ENCODE measurements at places on chromosomes 1 and 21.

DNA sequence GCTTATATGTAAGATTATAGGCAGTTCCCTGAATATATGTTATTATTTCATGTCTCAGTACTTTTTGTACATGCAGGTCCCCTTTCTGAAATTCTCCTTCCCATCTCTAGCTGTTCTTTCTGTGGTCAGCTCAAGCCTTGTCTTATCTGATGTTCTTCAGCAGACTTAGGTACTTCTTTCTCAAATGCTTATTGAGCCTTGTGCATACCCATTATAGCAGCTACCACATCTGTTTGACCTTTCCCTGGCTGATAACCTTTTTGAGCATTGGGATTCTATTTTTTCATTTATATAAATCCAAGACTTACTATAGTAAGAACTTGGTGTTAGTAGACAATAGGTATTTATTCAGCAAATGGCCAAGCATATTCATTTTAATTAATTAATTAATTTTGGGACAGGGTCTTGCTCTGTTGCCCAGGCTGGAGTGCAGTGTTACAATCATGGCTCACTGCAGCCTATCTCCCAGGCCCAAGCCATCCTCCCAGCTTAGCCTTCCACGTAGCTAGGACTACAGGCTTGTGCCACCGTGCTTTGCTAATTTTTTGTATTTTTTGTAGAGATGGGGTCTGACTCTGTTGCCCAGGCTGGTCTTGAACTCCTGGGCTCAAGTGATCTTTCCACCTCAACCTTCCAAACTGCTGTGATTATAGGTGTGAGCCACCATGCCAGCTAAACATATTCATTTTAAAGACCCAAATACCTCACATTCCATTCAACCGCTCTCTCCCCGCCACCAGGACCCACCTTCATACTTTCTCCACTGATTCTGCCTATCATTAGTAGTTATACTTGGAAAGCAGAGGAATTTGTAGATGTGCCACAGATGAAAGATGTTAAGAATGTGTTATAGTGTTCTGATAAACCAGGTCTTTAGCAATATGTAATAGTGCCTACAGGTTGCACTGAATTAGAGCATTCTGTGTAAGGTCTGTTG is 16.7 kb downstream of the TIPRL start:
- no peak for DNase-seq

DNA sequence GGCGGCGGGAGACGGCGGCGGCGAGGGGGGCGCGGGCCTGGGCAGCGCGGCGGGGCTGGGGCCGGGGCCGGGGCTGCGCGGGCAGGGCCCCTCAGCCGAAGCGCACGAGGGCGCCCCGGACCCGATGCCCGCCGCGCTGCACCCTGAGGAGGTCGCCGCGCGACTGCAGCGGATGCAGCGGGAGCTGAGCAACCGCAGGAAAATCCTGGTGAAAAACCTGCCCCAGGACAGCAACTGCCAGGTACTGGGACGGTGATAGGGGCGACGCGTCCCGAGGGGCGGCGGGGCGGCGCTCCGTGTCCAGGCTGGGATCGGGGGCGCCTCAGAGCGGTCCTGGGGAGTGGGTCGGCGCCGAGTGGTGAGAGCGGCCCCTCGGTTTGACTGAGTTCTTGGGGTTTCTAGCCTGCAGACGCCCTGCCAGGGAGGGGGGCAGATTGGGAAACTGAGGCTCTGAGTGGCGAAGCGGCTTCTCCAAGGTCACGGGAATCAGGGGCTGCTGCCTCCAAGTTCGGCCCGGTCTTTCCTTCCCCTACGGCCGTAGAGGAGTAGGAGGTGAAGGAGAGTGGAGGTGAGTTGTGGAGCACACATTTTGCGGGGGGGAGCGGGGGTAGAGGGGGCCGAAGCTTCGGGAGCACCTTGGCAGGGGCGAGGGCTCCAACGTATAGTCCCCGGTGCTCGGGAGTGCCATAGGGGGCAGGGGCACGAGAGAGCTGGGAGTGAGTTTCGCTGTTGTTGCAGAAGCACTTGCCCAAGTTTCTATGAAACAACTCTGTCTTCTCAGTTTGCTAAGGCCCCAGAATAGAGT is 508 bp downstream of the RAVER2 start:
- DNase-seq: peak; percentile 3

GRCh38 chr1:167565922-167566321 is 12.4 kb upstream of the CREG1 start:
- no peak for DNase-seq

- no peak for DNase-seq
Observed at GRCh38 chr1:156095906-156096508, 13.7 kb upstream of the MEX3A start.

GRCh38 chr1:62513013-62513412 is 76.2 kb downstream of the USP1 start:
- DNase-seq: no peak

DNA sequence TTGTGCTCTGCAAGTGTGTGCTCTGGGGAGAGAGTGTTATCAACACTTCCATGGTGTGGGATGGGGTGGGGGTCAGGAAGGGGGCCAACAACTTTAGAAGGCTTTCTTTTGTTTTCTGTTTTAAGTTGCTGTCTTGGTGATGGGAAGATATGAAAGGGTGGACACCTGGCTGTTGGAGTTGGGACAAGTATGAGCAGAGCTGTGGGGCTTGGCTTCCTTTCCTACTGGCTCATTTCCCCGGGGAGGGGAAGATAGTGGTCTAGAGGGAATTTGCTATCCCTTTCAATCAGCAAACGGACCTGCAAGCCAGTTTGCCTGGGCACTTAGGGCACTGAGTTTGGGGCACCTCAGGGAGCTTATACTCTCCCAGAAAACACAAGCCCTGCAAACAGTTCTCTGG is 19.2 kb downstream of the IER5 start:
- no peak for DNase-seq

DNA sequence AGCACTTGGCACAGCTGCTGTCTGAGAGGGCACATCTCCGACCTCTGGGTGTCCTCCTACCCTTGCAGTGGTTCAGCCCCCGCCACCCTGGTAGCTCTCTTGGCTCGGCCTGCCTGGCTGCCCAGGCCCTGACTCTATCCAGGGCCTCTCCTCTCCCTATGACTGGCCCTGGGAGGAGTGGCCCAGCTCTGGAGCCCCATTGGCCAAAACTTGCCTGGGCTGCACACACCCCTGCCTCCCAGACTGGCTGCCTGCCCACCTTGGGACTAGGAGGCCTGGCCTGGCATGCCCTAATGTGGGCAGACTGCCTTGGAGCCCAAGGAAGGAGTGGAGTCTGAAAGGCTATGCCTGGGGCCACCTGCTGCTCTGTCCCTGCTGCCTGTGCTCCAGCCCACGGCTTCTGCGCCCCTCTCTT is 33.6 kb downstream of the ACOT11 start:
- DNase-seq: no peak

DNA sequence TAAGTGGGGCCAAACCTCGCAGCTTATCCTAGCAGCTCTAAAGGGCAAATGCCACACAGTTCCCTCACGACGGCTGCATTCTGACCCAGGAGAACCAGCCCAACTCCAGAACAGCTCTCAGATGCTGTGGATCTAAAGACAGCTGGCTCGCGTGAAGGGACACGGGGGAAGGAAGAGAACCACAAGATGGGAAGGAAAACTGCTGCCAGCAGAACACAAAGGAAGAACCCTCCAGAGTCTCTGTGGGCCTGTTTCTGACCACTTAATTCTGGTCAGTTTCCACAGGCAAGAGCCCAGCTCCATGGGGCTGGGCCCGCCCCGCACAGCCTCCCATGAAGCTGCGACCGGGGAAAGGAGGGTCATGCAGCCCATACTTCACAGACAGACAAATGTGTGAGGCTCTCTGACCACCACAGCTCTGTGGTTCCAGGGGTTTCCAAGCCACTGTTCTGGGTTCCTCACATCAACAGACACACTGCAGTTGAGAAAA is 61.1 kb downstream of the SLC45A1 start:
- no peak for DNase-seq

DNA sequence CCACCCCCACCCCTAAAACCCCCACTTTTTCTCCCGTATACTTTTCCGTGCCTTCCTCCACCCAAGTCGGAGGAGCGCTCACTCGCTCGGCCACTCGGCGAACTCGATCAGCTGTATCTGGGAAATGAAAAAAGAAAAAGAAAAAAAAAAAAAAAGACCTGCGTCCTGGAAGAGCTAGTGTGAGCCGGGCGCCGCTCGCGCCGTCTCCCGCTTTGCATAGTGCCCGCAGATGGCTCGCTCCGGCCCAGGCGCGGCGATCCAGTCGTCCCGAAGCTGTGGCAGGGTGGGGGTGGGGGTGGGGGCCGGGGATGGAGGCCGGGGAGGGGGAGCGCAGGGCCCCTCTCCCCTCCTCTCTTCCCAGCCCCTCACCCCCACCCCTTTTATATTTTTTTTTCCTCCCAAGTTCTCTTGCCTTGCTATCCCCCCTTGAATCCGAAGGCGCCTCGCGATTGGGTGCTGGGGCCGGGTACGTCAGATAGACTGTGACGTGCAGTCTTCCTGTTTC is 299 bp upstream of the PROX1 start:
- no peak for DNase-seq

DNA sequence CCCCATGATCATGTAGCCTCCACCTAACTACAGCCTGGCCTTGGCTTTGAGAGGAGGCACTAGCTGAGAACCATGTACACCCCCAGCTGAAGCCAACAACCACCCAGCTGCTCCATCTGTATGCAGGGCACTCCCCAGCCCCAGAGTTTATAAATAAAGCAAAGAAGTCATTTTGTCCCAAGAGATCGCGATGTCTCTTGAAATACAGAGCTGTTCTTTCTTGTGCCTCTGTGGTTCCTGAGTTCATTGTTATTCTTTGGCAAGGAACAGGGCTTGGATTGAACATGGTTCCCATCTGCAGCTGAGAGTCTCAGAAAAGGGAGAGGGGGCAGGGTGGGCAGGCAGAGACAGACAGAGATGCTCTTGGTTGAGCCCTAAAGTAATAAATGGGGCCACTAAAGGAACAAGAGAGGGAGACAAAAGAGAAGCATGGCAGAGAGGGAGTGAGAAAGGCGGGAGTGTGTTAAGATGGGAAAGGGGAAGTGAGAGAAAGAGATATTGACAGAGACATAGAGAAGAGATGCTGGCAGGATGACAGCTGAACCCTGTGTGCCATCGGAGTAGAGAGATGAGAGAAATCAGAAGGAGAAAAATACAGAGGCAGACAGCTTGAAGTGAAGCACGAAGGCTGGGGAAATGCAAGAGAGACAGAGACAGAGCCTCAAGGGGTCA is 63.3 kb downstream of the TNR start:
- DNase-seq: no peak

DNA sequence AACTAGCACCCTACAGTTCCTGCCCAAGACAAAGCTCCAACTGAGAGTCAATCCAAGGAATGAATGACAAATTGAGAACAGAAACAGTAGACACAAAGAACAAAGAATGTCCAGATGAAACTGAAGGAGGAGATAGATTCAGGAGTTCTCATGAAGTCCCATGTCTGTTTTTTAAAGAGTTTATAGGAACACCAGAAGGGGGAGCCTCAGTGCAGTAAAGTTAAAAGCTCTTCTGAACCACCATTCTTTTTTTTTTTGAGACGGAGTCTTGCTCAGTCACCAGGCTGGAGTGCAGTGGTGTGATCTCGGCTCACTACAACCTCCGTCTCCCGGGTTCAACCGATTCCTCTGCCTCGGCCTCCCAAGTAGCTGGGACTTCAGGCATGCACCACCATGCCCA is 323.6 kb downstream of the MRPL39 start:
- DNase-seq: no peak

DNA sequence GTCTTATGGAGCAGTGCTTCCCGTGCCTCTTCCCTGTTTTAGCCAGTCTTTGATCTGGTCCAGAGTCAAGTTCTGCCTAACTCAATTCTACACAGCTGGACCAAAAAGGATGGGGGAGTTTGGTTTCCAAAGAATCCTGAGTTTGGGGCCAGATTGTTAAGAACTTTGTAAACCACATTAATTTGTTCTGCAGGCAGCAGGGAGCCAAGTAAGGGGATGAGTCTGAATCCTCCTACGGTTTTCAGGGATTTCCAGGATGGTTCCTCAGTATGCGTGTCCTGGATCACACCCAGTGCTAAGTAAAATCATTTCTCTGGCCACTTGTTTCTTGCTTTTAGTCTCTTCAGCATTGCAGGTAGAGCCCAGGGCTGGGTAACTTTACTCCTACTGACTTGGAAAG is 26.1 kb upstream of the GJA5 start:
- no peak for DNase-seq

GRCh38 chr1:178898401-178898800 is 27.5 kb upstream of the ANGPTL1 start:
- DNase-seq: no peak

DNA sequence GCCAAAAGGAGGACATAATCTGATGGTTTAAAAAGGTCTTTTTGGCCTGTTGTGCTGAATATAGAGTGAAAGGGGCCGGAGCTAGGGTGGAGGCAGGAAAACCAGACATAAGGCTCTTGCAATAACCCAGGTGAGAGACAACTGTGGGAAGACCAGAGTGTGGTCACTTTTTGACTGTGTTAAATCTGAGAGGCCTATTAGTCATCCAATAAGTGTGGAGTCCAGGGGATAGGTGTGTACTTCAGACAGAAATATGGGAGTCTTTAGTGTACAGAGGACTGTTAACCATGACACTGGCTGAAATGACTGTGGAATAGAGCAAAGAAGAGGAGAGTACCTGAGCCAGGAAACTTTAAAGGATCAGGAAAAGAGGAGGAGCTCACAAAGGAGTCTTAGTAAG is 89.3 kb downstream of the VAV3 start:
- DNase-seq: no peak
